Activated CD4-positive, alpha-beta memory T cell treated with anti-CD3 and anti-CD28 coated beads for 36 hours (primary cell): ENCODE measurements at places on chromosomes 16 and 17. TPM values are rescaled to one million over a fixed set of nuclear protein-coding genes. Genes with fewer than 3 reads are reported as not detected.

KRTAP9-4 gene
- not detected for total RNA-seq

CCL11 gene
- total RNA-seq: not detected

HSBP1 gene
- 70.1 TPM for total RNA-seq

ODAD4 gene
- total RNA-seq: 0.77 TPM

COG7 gene
- total RNA-seq: 17.0 TPM

SPATA22 gene
- not detected for total RNA-seq

DNA sequence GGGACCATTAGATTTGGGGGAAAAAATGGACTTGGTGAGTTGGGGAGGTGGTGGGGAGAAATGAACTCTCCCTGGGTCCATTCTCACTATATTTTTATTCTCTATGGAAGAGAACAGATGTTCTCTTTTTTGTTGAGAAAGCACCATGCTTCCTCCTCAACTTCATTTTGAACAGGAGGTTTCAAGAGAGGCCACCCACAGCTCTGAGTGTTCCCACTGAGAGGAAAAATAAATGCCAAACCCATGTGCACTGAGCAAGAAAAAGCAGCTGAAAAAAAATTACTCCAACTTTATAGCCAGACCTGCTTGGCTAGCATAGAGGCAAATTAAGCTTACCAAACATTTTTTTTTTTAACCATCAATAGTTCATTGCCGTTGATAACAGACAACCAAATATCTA, 883.6 kb downstream of the KCNJ2 start:
- no peak for DNase-seq

DNA sequence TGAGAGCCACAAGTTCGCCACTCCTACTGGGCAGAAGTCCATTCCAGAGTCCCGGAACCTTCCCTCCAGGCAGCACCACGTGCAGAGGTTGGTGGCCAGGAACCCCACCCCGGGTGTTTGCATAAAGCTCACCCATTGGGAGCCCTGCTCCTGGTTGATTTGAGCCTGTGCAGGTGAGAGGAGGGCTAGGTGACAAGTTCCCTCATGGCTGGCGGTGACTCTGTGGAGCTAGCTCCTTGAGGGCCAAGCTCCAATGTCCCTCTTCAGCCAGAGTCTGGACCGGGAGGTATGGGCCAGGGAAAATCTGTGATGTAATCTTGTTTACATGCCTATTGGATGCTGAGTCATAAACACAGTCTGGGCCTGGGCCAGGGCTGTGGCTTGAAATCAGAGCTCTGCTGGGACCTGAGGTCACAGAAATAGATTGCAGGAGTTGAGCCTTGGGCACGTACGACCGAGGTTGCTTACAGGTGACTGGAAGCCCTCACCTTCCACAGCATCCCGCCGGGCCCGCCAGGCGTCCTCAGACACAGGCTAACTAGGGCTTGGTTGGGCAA, 118.9 kb downstream of the AATF start:
- DNase-seq: no peak

DNA sequence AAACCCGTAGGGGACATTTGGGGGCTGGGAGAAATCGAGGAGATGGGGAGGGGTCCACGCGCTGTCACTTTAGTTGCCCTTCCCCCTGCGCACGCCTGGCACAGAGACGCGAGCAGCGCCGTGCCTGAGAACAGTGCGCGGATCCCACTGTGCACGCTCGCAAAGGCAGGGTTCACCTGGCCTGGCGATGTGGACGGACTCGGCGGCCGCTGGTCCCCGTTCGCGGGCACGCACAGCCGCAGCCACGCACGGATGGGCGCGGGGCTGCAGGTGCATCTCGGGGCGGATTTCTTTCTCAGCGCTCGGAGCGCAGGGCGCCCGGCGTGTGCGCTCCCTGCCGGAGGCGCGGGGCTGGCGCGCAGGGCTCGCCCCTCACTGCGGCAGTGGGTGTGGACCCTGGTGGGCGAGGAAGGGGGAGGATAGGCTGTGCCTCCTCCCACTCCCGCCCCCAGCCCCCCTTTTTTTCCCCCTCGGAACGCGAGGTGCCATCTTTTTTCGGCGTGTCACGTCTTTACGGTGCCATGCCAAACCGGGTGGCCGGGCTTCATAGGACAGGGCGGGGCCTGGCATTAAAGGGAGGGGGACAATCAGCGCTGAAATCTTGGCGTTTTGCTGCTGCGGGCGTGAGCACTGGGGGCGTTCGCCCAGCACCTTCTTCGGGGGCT, 1.1 kb downstream of the MAPT start:
- peak; percentile 23 for DNase-seq

DNA sequence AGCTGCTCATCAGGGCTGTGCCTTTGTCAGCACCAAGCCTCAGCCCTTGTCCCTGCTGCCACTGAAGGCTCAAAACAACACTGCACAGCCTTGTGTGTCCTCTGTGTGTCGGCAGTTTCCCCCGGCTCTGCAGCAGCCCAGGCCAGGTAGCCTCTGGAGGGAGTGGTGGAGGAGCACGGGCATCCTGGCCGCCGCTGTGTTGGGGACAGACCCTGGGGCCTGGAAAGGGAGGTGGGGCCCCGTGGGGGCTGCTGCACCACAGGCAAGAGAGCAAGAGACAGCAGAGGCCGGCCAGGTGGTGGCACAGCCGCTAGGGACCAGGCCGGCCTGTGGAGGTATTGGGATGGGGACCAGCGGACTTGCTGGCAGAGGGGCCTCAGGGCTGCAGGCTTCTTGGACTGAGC, 96.9 kb upstream of the ZNF750 start:
- DNase-seq: no peak

DNA sequence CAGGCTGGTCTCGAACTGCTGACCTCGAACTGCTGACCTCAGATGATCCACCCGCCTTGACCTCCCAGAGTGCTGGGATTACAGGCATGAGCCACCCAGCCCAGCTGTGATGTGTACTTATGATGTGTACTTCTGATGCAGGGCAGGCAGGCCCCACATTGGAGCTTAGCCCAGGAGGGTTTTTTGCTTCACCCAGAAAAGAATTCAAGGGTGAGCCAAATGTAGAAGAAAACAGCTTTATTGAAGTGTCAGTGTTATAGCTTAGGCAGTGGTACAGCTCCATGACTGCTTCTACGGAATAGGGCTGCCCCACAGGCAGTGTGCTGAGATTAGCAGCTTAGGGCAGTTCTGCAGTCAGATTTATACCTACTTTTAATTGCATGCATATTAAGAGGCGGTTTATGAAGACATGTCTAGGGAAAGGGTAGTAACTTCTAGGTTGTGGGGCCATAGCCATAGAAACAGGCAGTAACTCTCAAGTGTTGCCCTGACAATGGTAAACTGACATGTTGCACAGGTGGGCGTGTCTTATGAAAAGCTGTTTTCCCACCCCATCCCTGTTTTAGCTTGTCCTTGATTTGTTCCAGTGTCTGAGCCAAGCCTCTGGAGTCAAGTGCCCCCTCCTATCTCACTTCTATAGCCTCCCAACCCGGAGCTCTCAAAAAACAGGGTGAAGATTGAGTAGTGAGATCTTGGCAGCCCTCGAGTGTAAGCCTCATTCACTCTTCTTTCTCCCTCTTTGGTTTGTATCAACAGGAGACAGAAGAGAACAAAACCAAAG, 24.1 kb upstream of the POLR3E start:
- DNase-seq: no peak

GRCh38 chr17:65297916-65298315, 160.7 kb downstream of the RGS9 start:
- DNase-seq: no peak

GRCh38 chr17:64920026-64920418, 744 bp upstream of the LRRC37A3 start:
- DNase-seq: no peak

DNA sequence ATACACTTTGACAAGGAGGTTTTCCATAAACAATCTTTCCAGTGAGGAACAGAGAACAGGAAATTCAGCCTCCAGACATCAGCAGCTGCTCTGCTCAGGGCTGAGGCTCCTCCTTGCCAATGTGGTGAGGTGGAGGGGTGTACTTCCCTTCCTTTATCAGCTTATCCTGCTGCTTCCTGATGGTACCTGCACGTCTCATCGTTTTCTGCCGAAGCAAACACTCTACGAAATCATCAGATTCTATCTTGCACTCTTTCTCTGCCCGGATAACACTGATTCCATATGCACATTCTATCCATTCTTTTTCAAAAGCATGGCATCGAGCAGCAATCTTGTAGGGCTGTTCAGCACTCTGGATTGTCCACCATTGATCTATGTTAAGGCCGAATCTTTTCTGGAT, 15.4 kb upstream of the SEZ6 start:
- DNase-seq: no peak

- no peak for DNase-seq
Observed at GRCh38 chr17:7572338-7572587, 7.2 kb upstream of the CD68 start.

DNA sequence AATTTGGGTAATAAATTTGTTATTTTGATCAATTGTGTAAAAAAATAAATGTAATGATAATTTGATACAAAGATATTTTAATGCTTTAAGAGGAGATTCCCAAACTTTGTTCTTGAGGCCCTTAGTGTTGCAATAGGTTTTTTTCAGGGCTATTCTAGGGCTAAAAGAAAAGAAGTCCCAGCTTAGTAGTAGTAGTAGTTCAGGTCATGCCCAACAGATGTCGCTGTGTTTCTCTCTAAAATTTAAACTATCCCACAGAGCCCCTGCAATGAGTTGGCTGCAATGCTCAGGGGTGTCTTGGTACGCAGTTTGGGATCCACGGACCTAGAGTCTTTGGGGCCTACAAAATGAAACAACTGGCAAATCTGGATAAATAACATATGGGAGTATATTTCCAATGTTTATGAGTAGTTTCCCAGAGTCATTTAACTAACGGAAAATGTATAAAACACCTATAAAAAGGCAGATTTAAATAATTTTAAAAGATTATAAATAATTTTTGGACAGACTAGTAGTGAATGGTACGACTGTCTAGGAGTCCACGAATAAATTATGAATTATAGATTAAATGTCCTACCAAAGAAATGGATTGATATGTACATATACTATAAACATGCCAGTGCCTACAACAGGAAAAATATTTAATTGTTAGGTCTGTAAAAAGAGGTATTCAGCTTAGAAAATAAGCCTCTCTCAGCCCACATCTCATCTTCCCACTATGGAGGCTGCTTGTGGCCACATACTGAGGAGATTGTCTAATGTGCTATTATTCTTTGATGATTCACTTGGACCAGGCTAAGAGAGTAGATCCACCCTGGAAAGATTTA, 228.5 kb upstream of the PMFBP1 start:
- peak; percentile 10 for DNase-seq
